ENCODE measurements at places on chromosomes 4 and X.

- DNase-seq = no peak
Observed at GRCh38 chrX:115957862-115958490, 212.6 kb upstream of the AGTR2 start.

DNA sequence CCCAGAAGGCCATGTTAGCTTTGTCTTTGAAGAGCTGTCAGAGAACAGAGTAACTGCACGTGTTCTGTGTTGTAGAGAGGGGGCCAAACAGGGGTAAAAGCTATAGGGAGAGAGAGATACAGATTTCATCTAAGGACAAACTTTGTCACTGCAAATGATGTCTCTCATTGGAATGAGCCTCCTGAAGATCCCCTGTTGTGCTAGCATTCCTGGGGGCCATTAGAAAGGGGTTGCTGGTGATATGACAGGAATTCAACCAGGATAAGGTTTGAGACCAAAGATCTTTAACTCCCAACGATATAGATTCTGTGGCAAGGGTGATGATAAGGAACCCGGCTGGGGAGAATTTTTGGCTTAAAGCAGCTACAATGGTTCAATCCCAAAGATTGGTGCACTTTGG lies 16.8 kb downstream of the MID1 start:
- DNase-seq = no peak

DNA sequence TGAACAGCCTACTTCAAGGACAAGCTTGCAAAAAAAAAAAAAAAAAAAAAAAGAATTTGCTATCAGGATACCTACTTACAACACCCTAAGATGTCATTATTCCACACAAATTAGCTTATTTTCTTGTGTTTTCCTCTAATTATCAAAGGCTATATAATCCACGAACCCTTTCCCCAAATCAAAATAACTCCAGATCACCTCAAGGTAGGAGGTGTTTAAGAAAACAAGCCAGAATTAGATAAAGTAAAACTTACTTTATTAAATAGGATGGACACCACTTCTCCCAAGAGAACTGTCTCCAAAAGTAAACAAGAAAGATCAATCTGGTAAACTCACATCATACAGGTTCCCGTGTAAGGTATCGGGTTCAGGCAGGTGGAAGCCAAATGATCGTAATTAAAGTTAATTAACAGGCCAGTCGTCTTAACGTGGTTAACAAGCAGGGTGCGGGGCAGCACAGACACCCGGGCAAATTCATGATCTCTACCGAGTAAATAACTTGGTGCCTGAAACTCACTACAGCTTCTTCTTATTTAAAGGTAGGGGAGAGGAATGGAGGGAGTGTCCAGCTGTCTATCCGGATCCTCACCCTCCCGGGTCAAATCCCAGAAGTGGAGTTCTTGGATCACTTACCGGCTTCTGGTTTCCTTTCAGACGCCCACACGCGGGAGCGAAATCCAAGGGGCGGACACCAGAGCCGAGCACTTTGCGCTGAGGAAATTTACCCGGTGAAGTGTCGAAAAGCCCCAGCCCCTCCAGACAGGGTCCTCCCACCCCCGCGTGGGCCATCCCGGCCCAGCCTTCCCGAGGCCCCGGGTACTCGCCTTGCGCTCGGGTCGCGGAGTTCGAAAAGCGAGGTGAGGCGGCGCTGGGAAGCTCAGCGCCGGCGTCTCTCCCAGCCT lies 708 bp downstream of the ARAP2 start:
- no peak for DNase-seq

- no peak for DNase-seq
Observed at GRCh38 chrX:51779306-51779705, 36.1 kb downstream of the GSPT2 start.

- DNase-seq = no peak
Observed at GRCh38 chr4:111269439-111269838, 646.6 kb upstream of the PITX2 start.

- DNase-seq = no peak
Observed at GRCh38 chr4:80078346-80079092, 5.5 kb upstream of the ANTXR2 start.

GRCh38 chr4:3461515-3462291 lies 1.4 kb upstream of the DOK7 start:
- no peak for DNase-seq

- DNase-seq = no peak
Observed at GRCh38 chr4:133372699-133373098, 223.6 kb downstream of the PCDH10 start.

DNA sequence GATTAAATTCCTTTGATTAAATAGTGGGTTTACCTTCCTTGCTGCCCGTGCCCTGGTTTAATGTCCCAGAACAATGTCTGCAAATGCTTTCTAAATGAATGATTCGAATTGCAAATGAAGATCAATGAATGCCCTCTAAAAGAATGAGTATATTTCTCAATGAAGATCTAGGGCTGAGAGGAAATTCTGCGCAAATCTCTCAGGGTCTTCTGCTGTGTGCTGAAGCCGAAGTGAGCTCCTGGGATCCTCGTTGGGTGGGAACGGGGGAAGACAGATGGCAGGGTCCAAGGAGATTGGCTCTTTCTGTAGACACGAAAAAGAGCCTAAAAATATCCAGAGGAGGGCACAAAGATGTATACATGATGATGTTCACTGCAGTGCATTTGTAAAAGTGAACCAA lies 224.8 kb downstream of the STIM2 start:
- DNase-seq = no peak

- DNase-seq = no peak
Observed at GRCh38 chrX:107565015-107565414, 63.3 kb upstream of the PRPS1 start.

DNA sequence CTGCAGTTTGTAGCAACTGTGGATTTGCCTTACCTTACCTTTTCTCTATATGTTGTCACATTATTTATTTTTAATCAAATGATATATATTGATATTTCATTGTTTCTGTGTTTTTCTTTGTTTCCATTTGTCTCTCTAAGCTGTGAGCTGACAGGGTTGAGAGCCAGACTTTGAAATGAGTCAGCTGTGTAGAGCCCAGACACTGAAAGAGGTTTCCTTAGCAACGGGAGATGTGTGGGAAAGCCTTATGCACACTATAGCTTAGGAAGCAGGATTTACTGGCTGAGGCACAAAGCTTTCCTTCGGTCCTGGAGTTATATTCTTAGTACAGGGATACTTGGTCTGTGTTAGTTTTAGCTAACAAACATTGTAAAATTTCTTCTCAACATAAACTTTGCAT lies 192.2 kb downstream of the FGF13 start:
- no peak for DNase-seq

DNA sequence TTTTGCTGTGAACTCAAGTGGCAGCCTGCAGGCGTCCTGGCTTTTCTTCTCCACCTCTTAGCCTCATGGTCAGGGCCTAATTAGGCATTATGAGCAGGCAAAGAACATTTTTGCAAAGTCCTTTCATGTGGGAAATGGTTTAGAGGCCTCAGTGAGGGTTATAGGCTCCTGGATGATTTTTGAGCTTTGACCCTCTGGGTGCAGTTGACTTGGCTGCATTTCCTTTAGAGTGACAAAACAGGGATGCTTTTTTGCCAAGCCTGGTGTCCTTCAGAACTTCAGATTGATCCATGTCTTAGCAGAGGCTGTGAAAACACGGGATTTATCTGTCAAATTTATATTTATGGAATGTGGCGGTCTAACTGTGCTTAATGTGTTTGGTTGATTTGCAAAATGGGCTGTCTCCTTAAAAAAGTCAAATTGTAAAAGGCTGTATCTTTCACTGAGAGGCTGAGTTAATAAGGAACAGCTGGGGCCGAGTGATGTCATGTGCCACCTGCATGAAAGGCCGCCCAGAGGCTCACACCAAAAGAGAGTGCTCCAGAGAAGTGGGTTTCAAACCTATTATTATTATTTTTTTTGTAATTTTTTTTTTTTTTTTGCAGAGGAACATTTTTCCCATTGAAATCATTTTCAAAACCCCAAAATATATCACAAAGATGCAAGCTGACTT lies 192.2 kb upstream of the ARX start:
- no peak for DNase-seq

DNA sequence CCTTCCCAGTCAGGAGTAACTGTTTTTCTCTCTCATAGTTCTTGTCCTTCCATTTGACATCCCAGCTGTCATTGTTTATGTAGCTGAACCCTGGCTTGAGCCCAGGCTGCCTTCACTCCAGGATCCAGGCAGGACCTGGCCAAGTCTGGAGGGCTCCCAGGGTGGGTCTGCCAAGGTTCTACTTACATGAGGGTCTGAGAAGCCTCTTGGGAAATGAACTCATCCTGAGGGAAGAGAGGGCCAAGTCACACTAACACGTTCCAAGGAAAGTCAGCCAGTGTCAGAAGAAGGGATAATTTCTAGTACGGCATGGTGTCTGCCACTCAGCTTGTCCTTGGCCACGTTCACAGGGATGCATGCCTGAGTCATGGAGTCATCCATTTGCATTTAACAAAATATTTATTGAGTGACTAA lies 54.8 kb upstream of the SRD5A3 start:
- no peak for DNase-seq

DNA sequence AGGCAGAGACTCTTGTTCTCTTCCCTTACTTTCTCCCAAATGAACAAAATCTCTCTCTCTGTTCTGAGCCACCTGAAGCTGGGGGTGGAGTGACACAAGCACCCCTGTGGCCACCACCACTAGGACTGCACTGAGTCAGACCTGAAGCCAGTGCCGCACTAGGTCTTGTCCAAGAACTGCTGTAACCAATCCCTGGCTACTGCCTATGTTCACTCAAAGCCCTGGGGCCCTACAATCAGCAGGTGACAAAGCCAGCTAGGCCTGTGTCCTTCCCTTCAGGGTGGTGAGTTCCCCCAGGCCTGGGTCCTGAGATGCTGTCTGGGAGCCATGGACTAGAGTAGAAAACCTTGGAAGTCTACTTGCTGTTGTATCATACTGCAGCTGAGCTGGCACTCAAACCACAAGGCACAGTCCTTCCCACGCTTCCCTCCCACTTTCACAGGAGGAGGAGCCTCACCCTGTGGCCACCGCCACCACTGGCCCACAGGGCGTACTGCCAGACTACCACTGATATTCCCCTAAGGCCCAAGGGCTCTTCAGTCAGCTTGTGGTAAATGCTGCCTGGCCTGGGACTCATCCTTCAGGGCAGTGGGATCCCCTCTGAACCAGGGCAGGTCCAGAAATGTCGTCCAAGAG lies 119.1 kb downstream of the RTL9 start:
- no peak for DNase-seq

GRCh38 chr4:153788413-153789276 lies at the start of gene SFRP2:
Gene SFRP2 (minus strand): TSS chr4:153789083. CDS start chr4:153788835, 248 bp downstream.
- DNase-seq = no peak

DNA sequence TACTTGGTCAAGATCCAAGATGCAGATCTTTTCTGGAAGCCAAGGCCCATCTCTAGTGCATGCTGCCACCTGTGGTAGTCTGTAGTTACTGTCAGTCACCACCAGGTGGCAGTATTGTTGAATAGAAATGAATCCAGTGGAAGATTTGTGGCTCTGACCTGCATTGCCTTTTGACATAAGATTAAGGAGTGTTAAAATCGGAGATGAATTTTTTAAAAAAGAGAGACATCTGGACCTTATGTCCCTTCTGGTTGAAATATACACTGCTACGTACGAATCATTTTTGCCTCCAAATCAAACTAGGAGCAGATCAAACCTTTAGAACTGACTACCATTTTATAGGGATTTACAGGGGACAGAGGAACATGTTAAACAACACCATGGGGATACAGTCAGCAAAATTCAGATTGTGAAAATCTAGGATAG lies 46.9 kb upstream of the RHOH start:
- DNase-seq = peak; percentile 35

- no peak for DNase-seq
Observed at GRCh38 chr4:110808351-110808878, 185.5 kb upstream of the PITX2 start.

DNA sequence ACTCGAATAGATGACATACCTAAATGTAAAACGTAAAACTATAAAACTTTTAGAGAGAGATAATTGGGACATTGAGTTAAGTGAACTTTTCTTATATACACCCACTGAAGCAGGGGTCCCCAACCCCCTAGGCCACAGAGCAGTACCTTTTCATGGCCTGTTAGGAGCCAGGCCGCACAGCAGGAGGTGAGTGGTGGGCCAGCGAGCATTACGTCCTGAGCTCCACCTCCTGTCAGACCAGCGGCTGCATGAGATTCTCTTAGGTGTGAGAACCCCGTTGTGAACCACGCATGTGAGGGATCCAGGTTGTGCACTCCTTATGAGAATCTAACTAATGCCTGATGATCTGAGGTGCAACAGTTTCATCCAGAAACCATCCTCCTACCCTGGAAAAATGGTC lies 114.8 kb downstream of the HMX1 start:
- no peak for DNase-seq

DNA sequence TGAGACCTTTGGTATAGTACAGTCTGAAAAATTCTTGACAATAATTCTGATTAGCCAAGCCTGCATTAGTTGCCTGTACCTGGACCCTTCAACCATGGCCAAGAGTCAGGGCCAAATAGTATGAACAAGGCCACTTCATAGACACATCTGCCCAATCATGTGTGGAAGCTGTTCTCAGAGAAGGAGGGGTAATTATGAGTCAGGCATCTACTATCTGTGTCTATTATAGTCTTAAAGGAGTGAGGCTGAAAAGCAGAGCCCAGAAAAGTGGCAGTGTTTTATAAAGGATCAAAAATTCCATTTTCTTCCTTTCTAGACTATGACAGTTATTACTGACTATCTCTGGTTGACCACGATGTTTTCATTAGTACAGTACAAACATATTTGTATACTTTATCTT lies 5.0 kb upstream of the ADGRL3 start:
- DNase-seq = no peak

GRCh38 chrX:67384403-67384802 lies 159.4 kb upstream of the AR start:
- DNase-seq = no peak

GRCh38 chrX:134459683-134460004 lies 321 bp upstream of the HPRT1 start:
- DNase-seq = no peak

GRCh38 chr4:96134806-96135205 lies 294.9 kb downstream of the PDHA2 start:
- DNase-seq = no peak

DNA sequence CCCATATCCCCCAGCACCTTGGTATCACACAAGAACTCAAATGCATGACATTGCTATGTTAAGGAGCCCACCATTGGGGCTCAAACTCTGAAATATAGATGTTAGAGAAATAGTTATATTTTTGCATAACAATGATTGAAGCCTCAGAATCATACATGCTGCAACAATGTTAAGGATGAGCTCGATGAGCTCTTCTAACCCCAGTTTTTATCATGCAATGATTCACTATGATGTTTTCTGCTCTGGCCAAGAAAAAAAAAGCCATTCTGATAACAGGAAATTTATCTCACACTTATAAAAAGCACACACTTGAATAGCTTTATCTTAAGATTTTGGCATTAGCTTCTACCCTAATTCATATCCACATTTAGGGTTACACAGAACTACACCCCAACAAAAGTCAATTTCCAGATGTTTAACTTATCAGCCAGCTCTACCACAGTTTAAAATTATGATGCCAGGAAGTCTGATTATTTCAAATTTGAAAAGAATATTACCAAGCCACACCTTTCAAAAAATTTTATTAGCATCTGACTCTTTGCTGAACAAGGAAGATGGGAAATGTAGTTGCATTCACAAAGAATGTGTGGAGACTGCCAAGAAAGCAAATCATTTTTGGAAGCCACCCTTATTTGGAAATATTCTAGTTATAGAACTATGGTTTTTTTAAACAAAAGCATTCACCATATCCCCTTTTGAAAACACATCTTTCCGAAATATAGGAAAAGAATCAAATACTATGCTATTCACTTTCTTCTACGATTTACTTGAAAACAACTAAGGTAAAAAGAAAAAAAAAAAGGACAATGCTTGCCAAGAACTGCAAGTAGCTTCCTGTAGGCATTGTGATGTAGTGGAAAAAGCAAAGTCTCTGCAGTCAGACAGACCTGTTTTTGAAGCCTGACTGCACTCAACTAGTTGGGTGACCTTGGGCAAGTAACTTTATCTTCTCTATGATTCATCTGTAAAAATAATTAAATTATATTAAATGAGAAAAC lies 100.8 kb upstream of the PLS3 start:
- peak; percentile 0 for DNase-seq

Measured in amniotic stem cell (primary cell).